ENCODE measurements at places on chromosomes 12 and 14. TPM values are rescaled to one million over a fixed set of nuclear protein-coding genes. Genes with fewer than 3 reads are reported as not detected.

The SYNDIG1L gene
- not detected for total RNA-seq

The ASCL1 gene
- not detected for total RNA-seq

The HOXC9 gene
- total RNA-seq: not detected

The HOXC12 gene
- not detected for total RNA-seq

The GALNT9 gene
- total RNA-seq: not detected
